Amniotic stem cell (primary cell): ENCODE measurements at places on chromosomes 5 and 9.
A peak's percentile ranks its signal among the peaks of the same experiment; 100 is the strongest.

DNA sequence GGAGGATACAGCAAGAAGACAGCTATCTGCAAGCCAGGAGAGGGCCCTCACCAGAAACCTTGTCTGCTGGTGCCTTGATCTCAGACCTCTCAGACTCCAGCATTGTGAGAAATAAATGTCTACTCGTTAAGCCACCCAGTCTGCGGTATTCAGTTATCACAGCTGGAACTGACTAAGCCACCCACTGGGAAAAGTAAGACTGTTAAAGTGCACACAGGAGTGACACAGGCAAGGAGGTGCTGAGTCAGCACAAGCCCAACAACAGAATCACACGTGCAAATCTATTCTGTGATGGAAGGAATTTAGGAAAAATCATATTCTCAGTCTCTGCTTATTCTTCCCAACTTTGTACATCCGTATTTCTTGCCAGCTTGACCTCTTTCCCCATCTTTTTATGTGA is 200.0 kb downstream of the NR2F1-AS1 start:
- no peak for DNase-seq

GRCh38 chr9:120351106-120351505 is 228.9 kb downstream of the CDK5RAP2 start:
- DNase-seq, result no peak

GRCh38 chr5:95704150-95704549 is 21.4 kb upstream of the SPATA9 start:
- no peak for DNase-seq

GRCh38 chr5:65874241-65874640 is 52.1 kb upstream of the ERBIN start:
- no peak for DNase-seq

DNA sequence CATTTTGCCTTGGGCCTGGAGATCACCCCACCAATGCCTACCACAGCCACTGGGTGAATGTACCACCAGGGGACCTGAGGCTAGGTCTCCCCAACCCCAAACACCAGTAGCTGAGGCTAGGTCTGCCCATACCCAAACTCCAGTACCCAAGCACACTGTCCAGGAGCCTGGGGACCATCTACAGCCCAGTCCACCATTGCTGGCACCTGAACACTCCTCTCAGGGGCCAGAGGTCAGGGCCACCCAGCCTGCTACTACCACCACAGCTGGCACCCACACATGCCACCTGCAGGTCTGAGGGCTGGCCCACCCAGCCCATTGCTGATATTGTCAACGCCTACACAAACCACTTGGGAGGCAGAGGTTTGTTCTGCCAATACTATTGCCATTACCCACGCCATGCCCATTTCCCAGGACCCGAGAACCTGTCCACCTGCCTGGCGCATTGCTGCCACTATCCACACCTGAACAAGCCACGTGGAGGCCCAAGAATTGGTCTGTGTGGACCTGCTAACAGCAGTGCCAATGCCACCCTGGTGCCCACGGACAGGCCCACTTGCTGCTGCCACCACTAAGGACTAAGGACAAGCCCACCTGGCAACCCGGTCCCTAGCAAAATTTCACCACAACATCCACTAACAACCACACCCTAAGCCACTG is 59.2 kb downstream of the ZDHHC21 start:
- DNase-seq, result no peak

DNA sequence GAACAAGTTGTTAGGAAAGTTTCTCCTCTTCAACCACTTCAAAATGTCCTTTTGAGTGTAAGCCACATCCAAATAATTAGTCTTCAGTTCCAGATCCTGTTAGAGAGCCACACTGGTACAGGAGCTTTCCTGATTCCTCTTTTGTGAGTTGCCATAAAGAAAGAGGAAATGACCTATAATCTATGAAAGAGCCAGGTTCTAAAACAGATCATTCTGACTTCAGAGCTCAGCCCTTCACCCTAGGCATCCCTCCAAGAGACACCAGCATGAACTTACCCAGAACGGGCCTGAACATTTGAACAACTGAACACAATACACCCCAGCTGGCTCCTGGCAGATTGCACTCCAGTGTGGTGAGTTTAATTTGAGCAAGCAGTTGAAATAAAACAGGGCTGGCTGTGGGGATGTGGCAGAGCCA is 25.7 kb downstream of the SLC1A1 start:
- DNase-seq, result no peak

DNA sequence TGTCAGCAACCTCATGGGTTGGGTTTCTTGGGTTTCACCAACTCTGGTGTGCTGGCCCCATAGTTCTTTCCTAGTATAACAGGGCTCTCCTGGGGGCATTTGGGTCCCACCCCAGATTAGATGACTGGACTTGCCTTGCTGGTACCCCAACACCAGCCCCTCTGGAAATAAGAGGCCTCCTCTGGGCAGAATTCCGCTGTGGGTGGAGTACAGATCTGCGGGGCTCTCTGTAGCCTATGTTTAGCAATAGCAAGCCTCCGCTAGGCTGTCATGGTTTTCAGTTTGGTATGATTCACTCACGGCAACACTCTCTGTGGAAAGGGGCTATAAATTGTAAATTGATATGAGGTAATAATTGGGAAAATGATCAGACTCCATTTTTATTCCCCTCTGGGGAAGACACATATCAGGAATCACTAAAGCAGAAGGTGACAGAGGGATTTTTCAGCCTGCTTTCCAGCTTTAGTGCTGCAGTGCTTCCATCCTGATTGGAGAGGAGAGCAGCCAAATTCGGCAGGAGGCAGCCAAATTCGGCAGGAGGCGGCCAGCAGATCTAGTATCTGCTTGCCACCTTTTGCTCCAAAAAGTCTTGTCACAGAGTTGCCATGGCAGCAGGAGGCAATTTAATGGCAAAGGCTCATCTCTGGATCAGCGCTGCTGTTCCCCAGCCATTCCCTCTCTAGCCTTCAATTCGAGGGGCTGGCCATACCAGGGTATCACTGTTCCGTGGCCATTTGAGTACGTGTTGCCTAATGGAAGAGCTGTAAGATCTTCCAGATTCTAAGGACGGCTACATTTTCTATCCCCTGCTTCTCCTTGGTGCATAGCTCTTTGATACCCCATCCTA is 84.6 kb downstream of the SLC44A1 start:
- DNase-seq, result no peak

- no peak for DNase-seq
Observed at GRCh38 chr5:7494481-7495130, 98.7 kb downstream of the ADCY2 start.

DNA sequence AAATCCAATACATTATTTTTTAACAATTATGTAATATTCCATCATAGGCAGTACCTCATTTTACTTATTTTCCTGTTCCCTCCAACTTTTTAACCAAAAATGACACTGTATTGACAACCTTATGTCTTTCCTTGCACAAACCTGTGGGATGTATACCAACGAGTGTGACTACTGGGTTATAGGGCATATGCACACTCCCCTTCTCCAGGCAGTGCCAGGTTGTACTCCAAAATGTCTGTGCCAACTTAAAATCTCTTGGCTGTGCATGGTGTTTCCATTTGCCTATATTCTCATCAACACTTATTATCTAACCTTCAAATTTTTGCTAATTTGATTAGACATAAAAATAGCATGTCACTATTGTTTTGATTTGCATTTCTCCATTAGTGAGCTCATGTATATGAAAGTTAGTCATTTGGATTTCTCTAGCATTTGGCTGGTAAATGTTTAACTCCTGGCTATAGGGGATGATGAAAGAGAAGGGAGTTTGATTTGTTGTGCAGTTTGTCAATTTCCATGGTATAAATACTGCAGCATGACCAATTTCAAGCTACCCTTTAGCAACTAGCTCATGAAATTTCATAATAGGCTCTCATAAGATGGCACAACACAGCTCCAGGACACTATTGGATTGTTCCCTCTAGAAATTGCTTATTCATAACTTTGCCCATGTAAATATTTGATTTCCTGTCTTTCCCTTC is 129.9 kb downstream of the BAAT start:
- DNase-seq, result no peak

DNA sequence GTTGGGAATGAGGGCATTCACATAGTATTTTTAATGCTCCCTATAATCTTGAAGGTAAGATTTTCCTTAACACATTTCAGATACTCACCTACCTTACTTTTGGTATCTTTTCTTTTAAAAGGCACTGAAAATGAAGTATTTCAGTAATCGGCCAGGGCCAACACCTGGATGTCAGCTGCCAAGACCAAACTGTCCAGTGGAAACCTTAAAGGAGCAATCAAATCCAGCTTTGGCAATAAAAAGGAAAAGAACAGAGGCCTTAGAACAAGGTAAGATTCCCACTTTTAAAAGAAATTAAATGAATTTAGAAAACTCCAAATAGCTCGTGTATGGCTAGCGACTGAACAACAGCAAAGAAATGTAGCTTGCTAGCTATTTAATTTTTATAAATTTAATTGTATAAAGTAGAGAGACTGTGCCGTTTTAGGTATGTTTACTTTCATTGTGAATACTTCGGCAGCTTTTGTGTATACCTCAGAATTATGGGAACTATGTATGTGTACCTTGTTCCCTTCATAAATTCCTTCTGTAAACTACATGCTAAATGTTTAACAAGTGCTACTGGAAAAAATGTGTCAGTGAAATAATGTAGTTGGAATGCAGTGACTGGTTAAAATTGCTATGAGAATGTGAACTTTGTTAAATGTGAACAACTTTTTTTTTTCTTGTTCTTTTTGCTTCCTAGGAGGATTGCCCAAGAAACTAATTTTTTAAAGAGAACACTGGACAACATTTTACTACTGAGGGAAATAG is 41.9 kb downstream of the CDK7 start:
- peak; percentile 37 for DNase-seq

DNA sequence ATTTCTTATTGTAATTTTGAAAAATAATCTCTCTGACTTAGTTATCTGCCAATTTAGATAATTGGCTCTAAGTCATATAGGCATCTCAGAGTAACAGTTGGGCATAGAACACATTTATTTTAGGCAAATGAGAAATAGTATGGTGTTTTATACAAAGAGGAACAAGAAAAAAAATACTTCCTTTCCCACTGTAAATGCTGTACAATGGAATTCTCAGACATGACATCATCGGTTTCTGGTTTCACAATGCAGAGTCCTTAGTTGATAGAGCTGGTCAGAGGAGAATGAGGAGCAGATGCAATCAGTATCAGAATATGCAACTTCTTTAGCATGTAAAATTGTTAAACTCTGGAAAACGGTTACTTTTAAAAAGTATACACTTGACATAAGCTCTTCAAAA is 49.4 kb downstream of the PLK2 start:
- DNase-seq, result peak; percentile 65

GRCh38 chr9:108244686-108245085 is 611.1 kb downstream of the ACTL7B start:
- no peak for DNase-seq

DNA sequence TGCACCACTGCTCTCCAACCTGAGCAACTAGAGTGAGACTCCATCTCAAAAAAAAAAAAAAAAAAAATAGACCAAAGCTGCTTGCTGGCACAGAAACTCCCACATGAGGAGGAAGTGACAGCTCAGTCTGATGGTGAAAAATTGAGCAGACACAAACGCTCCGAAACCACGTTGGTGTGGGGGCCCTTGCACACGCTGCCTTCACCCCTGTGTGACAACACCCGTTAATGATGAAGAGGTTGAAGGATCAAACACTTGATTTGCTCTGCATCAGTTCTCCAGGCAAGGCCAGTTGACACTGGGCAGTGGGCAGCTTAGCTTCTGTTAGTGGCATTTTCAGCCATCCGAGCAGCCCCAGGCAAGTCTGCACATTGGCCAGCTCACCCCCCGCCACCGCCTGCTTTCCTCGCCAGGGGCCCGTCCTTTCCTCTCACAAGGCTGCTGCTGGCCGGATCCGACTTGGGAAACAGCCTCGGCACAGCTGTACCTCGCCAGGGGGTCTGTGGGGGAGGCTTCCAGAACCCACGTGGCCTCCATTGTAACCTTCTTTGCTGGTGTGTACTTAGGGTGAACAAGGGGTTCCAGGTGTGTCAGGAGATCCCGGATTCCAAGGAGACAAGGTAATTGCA is 79.8 kb downstream of the COL27A1 start:
- no peak for DNase-seq

- no peak for DNase-seq
Observed at GRCh38 chr9:37609735-37610397, 17.5 kb upstream of the TOMM5 start.

DNA sequence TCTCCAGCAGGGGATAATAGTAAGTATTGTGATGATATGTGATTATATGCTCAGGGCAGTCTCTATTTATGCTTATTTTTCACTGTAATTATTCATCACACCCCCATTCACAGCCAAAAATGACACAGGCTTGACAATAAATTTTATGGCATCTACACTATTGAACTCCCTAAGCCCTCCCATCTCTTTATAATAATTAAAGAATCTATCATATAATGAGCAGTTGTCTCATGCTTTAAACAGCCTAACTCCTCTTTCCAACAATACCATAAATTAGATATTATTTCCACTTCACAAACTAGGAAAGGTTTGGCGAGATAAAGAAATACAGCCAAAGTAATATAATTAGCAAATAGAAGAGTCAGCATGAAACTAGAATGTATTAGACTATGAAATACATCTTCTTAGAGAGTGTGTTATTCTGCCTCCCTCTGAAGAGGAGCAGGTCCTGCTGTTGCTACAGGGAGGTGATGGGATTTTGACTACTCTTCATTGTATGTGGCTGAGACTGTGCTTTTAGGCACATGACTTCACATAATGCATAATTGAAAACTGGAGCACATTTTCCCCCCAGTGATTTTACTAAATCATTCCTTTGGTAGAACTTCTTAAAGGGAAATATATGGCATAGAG is 488.8 kb downstream of the HTR1A start:
- no peak for DNase-seq

- peak; percentile 78 for DNase-seq
Observed at GRCh38 chr5:134577796-134578577, 52.5 kb downstream of the JADE2 start.

DNA sequence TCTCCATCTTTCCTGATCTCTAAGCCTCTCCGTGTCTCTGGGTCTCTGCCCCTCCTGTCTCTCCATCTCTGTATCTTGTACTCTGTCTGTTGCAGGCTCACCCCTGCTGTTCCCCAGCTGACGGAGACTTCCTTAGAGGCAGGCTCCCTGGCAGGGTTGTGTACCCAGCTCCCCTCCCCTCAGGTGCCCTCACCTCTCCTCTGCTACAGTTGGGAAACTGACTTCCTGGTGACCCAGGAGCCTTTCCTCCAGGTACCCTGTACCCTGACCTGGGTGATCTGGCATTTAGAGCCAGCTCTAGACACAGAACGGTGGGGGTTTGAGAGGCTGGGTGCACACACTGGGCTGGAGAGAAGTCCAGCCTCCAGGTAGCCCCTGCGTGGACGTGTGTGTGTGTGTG is 37.7 kb downstream of the CXXC5 start:
- DNase-seq, result no peak

- DNase-seq, result no peak
Observed at GRCh38 chr5:128163991-128164390, 80.4 kb downstream of the SLC12A2 start.

DNA sequence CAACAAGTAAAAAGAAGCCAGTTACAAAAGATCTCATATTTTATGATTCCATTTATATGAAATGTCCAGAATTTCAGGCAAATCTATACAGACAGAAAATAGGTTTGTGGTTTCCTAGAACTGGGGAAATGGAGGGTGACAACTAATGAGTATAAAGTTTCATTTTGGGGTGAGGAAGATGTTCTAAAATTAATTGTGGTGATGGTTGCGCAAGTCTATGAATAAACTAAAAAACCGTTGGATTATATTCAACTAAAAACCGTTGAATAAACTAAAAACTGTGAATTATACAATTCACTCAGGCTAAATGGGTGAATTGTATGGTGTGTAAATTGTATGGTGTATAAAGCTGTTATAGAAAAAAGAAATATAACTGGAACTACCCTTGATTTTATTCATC is 47.6 kb downstream of the ADAMTS6 start:
- no peak for DNase-seq

GRCh38 chr9:108186642-108187395 is 669.0 kb downstream of the ACTL7B start:
- no peak for DNase-seq
